ENCODE measurements at places on chromosomes 16 and 17. TPM values are rescaled to one million over a fixed set of nuclear protein-coding genes. Genes with fewer than 3 reads are reported as not detected.

Gene ATP2A1
- 1.2 TPM for polyA plus RNA-seq

Gene CLEC18B
- 2.6 TPM for polyA plus RNA-seq

Gene CORO7
- 63.7 TPM for polyA plus RNA-seq

Gene FSCN2
- 0.87 TPM for polyA plus RNA-seq

Gene PRSS36
- polyA plus RNA-seq, result 4.3 TPM

Gene MT2A
- 2,040 TPM for polyA plus RNA-seq

Gene ARHGAP44
- 2.2 TPM for polyA plus RNA-seq

Gene SLC5A11
- 0.14 TPM for polyA plus RNA-seq

Gene HOXB5
- 0.16 TPM for polyA plus RNA-seq

Gene MPP2
- 0.87 TPM for polyA plus RNA-seq

Gene PNMT
- polyA plus RNA-seq, result 2.9 TPM

Gene RAB40B
- 8.4 TPM for polyA plus RNA-seq

Gene KRTAP4-9
- polyA plus RNA-seq, result not detected

Gene TOM1L1
- 15.9 TPM for polyA plus RNA-seq

Gene NPIPA2
- 2.9 TPM for polyA plus RNA-seq

Gene CD300E
- 4.0 TPM for polyA plus RNA-seq

Gene CCL17
- polyA plus RNA-seq, result 38.6 TPM

Gene SAMD14
- 0.62 TPM for polyA plus RNA-seq

Gene NOS2
- 0.21 TPM for polyA plus RNA-seq

Gene SEZ6
- 0.48 TPM for polyA plus RNA-seq

Gene TRIM16
- polyA plus RNA-seq, result 14.7 TPM

Gene NPIPA8
- 0.11 TPM for polyA plus RNA-seq

Gene MEAK7
- 4.4 TPM for polyA plus RNA-seq

Gene HSD11B2
- polyA plus RNA-seq, result 7.8 TPM

Gene KRTAP17-1
- 0.11 TPM for polyA plus RNA-seq

Gene ANKS3
- polyA plus RNA-seq, result 34.0 TPM

Gene TP53TG3C
- polyA plus RNA-seq, result not detected

Gene TPSAB1
- polyA plus RNA-seq, result 11.1 TPM

Gene ATP2A3
- 116 TPM for polyA plus RNA-seq

Gene SLC6A4
- polyA plus RNA-seq, result 0.14 TPM

Gene IRX3
- polyA plus RNA-seq, result 4.3 TPM

Gene GUCY2D
- 0.02 TPM for polyA plus RNA-seq

Gene MPDU1
- 48.0 TPM for polyA plus RNA-seq

Gene ACSM2B
- polyA plus RNA-seq, result 0.23 TPM

Gene SERPINF2
- 31.0 TPM for polyA plus RNA-seq

Gene IRX6
- 1.1 TPM for polyA plus RNA-seq

Gene KRTAP3-2
- 0.09 TPM for polyA plus RNA-seq

Gene IGSF6
- 16.2 TPM for polyA plus RNA-seq

Gene TEKT5
- polyA plus RNA-seq, result 0.71 TPM

Gene ARHGDIG
- 0.52 TPM for polyA plus RNA-seq

Gene CDC42EP4
- polyA plus RNA-seq, result 30.9 TPM

Gene ATXN7L3
- 53.3 TPM for polyA plus RNA-seq

Gene IL17C
- 0.09 TPM for polyA plus RNA-seq

Gene ABI3
- 12.6 TPM for polyA plus RNA-seq

Gene KRT17
- polyA plus RNA-seq, result 2,044 TPM

Gene CENPT
- 101 TPM for polyA plus RNA-seq

Gene ITGAD
- polyA plus RNA-seq, result 0.78 TPM

Gene CLDN9
- 0.98 TPM for polyA plus RNA-seq

Gene JPH3
- 0.09 TPM for polyA plus RNA-seq

Gene KRT32
- polyA plus RNA-seq, result 2.2 TPM

Gene DPEP1
- 2.9 TPM for polyA plus RNA-seq

Gene UMOD
- polyA plus RNA-seq, result 0.84 TPM

Gene TMEM98
- 6.6 TPM for polyA plus RNA-seq

Gene SLC43A2
- polyA plus RNA-seq, result 13.9 TPM

Gene MLST8
- 34.6 TPM for polyA plus RNA-seq

Gene KRTAP4-1
- polyA plus RNA-seq, result not detected

All from thymus (tissue), 14 donors.